ENCODE measurements at places on chromosomes 4 and X. TPM values are rescaled to one million over a fixed set of nuclear protein-coding genes. Genes with fewer than 3 reads are reported as not detected.

DNA sequence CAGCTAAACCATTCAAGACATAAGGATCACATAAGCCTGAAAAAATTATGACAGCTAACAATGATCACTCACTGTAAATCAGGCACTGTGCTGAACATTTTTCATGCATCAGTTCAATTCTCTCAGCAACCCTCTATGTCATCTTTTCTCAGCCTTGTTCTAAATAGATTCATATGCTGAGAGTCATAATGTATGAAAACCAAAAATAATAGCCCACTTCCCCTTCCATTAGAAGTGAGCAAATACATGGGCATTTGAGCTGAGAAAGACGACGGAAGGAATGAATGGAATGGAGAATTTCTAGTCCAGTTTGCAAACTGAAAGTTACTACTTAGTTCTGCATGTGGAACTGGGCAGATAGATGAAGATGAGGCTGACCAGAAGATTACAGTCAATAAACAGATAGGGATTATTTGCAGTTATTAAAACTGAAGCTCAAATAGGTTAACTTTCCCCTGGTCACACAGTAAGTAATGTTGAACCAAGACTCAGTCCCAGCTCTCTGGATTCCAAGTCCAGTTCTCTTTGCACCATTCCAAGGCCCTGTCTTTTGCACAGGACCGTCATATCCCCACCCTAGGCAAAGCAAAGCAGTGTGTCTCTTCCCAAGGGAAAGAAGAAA, 1.6 kb upstream of the SH3RF1 start:
- DNase-seq = no peak

GRCh38 chrX:39261446-39262147, 460.3 kb downstream of the MID1IP1 start:
- DNase-seq = no peak

DNA sequence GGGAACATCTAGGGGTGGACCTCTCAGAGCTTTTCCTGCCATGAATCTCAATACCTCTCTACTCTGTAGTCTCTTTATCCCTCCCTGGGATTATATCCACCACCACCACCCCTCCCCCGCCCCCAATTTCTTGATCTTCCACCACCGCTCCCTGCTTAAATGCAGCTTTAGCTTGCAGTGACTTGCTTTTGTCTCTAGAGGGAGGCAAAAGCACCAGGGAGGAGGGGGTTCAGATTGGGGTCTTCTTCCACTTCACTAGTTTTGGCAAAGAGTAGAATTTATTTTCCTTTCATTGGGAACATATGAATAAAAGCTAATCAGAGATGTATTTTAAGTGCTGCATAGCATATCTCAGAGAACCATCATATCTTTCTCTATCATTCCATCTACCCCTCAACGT, 5.5 kb downstream of the ARHGAP36 start:
- DNase-seq = no peak

DNA sequence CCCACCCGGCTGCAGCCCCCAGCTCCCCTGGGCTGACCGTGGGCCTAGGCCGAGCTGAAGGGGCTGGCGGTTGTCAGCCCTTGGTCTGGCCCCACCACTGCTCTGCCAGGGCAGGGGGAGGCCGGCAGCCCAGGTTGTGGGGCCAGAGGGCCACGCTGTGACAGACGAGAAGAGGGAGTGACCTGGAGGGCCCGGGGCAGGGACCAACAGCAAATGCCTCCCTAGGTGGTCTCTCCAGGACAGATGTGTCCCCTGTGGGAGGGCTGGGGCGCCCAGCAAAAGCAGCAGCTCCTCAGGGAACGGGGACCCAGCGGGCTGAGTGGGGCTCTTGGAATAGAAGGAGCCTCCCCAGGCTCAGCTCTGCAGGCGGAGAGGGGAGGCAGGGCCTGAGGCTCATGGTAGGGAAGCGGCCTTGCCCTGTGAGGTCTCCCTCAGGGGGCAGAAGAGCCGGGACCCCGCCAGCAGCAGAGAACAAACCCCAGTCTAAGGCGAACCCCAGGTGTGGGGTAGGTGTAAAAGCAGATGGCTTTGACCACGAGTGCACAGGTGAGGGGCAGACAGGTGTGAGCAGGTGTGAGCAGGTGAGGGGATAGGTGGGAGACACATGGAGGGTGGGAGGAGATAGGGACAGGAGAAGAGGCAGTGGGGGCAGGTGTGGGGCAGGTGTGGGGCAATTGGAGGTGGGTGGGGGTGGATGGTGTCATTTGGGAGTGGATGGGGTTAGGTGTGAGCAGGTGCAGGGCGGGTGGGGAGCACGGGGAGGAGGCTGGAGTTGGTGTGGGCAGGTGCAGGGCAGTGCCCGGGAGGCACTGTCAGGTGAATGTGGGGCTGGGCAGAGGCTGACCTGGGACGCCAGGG, 34.1 kb upstream of the SPON2 start:
- DNase-seq = peak; percentile 27

DNA sequence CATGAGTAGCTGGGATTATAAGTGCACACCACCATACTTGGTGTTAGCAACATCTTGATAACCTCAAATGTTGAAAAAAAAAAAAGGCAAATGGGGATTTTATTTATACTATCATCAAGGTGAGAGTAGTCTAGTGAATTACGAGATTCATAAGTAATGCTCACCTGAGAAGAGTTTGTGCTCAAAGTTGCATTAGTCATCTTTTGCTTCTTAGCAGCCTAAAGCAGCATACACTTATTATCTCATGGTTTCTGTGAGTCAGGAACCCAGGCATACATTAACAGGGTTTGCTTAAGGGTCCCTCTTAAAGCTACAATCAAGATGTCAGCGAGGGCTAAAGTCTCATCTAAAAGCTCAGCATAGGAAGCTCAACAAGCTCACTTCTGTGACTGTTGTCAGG, 8.2 kb upstream of the EXOSC9 start:
- DNase-seq = no peak

DNA sequence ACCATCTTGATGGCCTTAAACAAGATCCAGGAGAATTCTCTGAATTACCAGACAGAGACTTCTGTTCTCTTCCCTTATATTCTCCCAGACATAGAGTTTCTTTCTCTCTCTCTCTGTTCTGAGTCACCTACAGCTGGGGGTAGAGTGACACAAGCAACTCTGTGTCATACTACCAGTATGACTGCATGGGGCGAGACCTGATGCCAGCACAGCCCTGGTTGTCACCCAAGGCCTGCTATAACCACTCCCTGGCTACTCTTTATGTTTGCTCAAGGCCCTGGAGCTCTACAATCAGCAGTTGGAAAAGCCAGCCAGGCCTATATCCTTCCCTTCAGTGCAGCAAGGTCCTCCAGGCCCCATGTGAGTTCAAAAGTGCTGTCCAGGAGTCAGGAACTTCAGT, 114.2 kb upstream of the TENT5D start:
- DNase-seq = no peak

- no peak for DNase-seq
Measured at GRCh38 chrX:118420462-118420861, 74.6 kb downstream of the WDR44 start.

- DNase-seq = peak; percentile 62
Measured at GRCh38 chrX:40266490-40267333, 169.0 kb upstream of the BCOR start.

DNA sequence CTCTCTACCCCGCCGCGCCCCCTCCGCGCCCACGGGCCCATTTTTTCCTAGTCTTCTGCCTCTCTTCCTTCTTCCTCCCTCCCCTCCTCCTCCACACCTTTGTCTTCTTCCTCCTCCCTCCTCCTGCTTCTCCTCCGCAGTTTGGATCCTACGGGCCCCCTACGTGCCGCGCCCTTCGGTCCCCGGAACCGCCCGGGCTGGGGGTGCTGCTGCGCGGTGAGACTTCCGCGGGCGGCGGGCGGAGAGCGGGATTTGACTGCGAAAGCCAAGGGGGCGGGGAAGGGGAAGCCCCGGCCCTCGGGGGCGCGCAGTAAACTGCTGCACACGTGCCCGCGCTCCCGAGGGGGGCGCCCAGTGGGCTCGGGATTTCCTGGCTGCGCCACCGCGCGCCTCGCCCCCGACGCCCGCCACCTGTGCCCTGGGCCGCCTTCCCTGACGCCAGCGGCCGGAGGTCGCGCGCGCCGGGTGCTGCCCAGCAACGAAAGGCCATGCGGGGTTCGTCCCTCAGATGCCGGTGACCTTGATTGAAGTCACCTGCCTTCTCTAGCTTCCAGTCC, 3.3 kb upstream of the NKX3-2 start:
- peak; percentile 66 for DNase-seq

DNA sequence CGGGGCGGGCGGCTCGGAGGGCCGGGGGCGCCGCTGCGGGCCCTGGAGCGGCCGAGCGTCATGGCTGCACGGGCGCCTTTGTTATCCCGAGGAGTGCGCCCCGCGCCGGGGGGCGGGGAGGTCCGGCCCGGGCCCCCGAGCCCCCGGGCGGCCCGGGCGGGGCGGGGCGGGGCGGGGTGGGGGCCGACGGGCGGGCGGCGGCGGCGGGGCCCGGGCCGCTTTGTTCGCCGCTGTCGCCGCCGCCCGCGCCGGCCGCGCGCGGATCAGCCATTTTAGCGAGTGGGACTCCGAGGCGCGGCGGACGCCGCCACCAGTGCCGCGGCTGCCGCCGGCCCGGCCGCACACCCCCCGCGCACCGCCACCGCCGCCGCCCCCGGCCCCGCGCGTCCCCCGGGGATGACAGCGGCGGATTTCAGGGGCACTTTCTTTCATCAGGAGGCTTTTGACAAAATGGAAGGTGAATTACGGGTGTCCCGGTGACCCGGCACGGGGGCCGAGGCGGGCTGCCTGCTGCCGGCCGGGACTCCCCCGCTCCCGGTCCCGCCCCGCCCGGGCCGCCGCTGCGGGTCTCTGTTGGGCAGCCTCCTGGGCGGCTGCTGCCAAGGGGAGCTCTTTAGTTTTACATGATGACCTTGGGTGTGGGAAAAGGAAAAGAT, 1.2 kb downstream of the HMGB3 start:
- DNase-seq = peak; percentile 45

- DNase-seq = no peak
Measured at GRCh38 chrX:70405003-70405402, 18.1 kb upstream of the GDPD2 start.

DNA sequence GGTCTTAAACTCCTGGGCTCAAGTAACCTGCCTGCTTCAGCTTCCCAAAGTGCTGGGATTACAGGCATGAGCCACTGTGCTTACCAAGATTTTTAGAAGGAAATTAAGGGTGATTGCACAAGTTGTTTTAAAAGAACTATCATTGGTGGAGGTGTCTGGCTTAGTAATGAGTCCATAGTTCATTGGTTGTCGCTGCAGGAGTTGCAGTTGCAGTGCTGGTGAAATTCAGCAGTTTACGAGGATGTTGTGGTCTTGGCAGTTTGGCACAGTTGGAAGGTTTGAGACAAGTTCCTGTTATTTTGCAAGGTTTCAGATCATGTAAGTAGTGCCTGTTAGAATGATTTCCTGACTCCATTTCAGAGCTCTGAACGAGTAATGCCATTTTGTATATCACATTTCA, 48.1 kb downstream of the RAB40AL start:
- DNase-seq = no peak

SPANXN4 gene
- not detected for total RNA-seq

STK32B gene
- total RNA-seq = not detected

FRMD7 gene
- not detected for total RNA-seq
